Activated CD8-positive, alpha-beta memory T cell treated with anti-CD3 and anti-CD28 coated beads for 48 hours (primary cell): ENCODE measurements at places on chromosomes 4 and X.

DNA sequence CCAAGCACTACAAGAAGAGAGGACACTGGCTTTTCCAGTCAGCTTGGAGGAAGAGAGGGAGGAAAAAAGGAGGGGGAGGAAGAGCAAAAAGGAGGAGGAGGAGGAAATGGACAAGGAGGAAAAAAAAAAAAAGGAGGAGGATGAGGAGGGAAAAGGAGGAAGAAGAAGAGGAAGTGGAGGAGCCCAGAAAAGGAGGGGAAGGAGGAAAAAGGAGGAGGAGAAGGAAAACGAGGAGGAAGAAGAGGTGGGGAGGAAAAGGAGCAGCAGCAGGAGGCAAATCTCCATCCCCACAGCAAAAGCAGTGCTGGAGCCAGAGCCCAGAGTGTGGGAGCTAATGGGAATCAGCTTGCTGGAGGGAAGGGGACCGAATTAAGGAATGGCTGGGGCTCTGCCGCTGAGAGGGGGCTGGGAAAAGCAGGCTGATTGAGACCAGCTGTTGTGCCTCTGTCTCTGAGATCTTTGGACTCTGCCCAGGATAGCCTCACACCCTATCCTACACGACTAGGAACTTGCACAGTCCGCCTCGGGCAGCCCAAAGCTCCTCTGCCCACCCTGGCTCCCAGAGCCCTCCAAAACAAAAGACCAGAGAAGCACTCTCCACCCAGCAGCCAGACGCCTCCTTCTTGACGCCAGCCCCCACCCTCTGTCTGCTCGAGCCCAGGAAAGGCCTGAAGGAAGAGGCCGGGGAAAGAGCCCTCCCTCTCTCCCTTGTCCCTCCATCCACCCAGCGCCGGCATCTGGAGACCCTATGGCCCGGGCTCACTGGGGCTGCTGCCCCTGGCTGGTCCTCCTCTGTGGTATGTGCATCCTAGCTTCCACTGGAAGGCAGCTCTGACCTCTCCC is at the start of gene XPNPEP2:
XPNPEP2 (plus strand) TSS at position 514 of the 843 bp plus-strand sequence; CDS start at position 749, 235 bp downstream.
- DNase-seq, result no peak

DNA sequence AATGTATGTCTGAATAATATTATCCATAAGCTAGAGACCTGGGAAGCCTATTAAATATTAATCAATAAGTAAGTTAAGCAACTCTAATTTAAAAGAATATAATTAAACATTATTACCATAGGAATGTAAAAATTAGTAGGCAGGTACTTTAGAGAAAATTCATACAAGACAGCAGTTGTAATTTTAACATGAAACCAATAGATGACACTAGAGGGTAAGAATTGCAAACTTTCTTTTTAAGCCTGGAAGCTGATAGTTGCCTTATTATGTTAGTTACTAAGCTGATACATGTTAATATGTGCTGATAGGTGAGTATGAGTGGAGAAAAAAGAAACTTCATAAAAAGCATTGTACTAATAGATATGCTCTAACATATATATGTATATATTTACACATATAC is 1157.4 kb downstream of the FAM133A start:
- DNase-seq, result no peak

GRCh38 chr4:162061214-162061613 is 102.6 kb downstream of the FSTL5 start:
- no peak for DNase-seq

DNA sequence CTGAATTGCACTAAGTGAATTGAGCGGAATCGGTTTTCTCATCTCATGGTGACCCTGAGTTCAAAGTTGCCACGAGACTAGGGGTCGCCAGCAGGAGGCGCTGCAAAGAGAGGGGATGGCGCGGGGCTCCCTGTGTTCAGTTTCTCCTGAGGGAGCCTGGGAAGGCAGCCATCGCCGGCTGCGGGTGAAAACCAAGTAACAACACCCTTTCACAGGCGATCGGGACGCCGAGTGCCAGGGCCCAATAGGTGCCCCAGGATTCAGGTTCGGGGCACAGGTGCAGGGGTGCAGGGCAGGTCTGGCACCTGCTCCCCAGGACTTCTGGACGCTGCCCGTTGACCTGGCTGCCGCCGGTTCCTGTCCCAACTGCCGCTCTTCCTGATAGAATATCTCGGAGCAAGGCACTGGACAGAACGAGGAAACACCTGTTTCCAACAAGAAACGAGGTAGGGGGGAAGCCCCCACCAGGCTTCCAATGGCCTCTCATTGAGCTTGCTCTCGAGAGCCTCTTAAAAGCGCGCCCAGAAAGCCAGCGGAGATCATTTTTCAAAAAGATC is 1.1 kb upstream of the FGF16 start:
- no peak for DNase-seq

GRCh38 chrX:106875151-106875550 is 28.0 kb downstream of the RIPPLY1 start:
- no peak for DNase-seq
